Bronchial epithelial cell (primary cell): ENCODE measurements at places on chromosomes 12 and 14. TPM values are rescaled to one million over a fixed set of nuclear protein-coding genes. Genes with fewer than 3 reads are reported as not detected.

Gene KLRC2
- not detected in 2 replicates for total RNA-seq

GRCh38 chr14:89394972-89395371 lies 22.1 kb downstream of the FOXN3 start:
- no peak for DNase-seq

- DNase-seq = peak; percentile 47
Measured at GRCh38 chr12:26122681-26123481, 2.0 kb downstream of the BHLHE41 start.

GRCh38 chr12:40286583-40286982 lies 61.8 kb downstream of the LRRK2 start:
- DNase-seq = peak; percentile 70

- DNase-seq = peak; percentile 48
Measured at GRCh38 chr14:91387169-91387835, 30.3 kb downstream of the CCDC88C start.

- peak; percentile 48 for DNase-seq
Measured at GRCh38 chr12:46675736-46676135, 150.1 kb downstream of the SLC38A4 start.

DNA sequence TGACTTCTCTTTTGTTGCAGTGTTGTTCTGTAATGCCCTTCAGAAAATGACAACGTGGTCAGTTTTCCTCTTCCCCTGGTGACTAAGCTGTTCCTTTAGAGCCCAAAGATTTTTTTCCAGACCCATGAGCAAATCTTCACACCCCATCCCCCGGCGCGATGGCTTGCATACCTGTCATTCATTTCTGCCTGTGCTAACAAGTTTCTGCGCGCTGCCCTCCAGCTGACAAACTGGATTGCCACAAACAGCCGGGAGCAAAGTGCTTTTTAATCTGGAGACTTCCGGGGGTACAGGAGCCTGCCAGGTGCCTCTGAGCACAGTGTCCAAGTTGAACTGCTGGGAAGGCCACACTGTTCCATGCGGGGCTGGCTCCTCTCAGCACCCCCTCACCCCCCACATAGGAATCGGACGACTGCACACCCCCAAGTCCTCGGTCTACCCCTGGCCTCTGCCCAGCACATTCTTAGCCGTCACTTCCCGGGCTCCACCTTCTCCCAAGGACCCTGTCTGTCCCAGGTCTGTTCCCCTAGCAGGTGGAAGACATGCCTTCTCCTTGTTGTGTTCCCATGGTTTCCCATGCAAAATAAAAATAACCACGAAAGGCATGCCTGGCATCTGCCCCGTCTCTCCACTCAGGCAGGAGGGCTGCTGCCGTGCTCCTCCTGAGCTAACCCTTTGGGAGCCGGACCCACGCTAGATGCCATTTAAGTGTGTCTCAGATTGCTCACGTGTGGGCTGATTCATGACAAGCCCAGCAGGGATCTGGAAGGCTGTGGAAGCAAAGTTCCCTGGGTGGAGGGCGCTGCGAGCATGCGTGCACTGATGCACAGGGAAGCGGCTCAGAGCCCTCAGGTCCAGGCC lies 14.1 kb downstream of the RILPL1 start:
- peak; percentile 97 for DNase-seq

Gene SRRM4
- total RNA-seq = not detected in 2 replicates

Gene DNM1L
- 68.2 and 69.2 TPM in 2 replicates for total RNA-seq

DNA sequence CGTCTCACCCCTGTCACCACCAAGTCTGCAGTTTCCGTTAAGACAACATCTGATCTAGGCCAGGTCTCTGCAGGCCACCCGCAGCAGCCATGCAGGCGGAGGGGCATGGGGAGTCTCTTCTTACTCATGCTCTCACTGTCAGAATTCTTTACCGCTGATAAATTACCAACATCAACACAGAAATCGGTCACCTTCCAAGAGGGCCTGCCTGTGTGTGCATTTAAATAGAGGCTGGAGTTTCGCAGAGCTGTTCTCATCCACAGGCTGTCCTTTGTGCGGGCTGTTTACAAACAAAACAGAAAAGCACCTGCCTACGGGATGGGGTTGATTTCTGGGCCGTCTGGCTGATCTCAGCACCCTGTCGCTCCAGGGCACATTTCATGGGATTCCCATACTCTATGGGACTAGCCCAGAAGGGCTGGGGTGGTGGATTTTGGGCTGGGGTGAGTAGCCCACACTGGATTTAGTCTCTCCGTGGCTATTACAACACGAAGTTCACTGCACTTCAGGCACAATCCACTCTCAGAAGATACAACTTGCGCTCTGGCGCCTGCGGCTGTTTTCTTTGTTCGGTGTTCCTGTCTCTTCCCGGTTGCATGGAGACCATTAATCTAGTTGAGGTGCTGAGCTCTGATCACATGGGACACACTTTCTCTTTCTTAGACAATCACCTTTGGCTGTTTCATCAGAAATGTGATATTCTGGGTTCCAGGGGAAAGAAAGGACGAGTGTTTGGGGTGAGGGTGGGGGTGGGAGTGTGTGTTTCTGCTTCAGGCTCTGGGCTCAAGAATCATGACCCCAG lies 331.1 kb downstream of the GLT1D1 start:
- DNase-seq = no peak

DNA sequence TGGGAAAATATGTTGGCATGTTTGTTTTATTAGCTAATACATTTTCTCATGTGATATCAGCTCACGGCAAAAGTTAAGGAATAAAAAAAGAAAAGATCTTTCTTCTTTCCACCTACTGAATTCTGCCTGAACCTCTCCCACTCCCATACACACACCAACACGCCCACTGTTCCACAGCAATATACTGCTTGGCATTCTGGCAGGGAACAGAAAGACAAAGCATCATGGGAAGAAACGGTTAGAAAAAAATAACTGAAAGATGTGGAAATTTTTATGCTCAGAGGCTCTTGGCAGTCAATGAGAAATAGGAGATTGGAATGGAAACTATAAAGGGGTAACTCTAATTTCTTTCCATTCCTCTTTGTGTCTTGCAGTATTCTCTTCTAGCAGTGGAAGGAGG lies 268.5 kb downstream of the FOXG1 start:
- DNase-seq = no peak

Gene CLEC4D
- total RNA-seq = not detected in 2 replicates

- peak; percentile 35 for DNase-seq
Measured at GRCh38 chr14:50047274-50047676, 69.1 kb downstream of the VCPKMT start.

- no peak for DNase-seq
Measured at GRCh38 chr12:109656743-109657142, 56.9 kb upstream of the FAM222A start.

DNA sequence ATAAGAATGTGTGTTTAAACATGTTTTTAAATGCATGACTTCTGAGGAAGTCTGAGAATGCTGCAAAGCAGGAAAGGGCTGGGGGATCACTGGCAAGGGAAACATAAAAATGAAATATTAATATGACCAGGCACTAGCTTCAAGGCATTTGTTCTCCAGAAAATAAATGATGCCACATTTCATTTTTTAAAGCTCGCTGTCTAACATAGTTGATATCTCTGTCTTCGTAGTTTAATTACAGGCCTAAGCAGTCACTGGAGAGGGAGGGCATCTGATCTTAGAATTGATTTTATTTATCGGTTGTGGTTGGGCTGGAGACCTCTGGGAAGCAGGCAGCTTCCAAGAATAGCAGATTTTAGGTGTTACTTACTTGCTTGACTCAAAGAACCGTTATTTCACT lies 87.5 kb downstream of the TBC1D30 start:
- DNase-seq = no peak

- no peak for DNase-seq
Measured at GRCh38 chr12:102811110-102811737, 105.8 kb downstream of the PAH start.

DNA sequence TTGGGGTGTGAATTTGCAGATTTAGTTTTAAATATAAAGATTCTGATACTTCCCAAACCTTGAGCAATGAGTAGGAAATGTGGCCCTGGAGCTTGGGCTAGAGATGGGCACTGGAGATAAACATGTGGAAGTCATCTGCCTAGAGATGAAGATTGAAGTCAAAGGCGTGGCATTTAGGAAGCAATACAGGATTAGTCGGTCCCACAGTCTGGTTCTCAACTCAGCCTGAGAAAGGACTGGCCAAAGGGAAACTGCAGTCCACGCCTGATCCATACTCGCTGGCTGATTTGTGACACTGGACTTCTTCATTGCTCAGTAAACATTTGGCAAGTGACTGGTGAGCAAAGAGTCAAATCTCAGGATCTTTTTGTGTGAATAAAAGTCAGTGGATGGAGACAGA lies 268.2 kb upstream of the ATP2B1 start:
- DNase-seq = no peak

Gene NABP2
- total RNA-seq = 25.3 and 40.5 TPM in 2 replicates
